Thoracic aorta (tissue), 2 donors: ENCODE measurements at places on chromosomes 11 and 22.

- DNase-seq, result no peak
These were observed 25.5 kb upstream of the MGAT3 start for GRCh38 chr22:39431216-39431801.

DNA sequence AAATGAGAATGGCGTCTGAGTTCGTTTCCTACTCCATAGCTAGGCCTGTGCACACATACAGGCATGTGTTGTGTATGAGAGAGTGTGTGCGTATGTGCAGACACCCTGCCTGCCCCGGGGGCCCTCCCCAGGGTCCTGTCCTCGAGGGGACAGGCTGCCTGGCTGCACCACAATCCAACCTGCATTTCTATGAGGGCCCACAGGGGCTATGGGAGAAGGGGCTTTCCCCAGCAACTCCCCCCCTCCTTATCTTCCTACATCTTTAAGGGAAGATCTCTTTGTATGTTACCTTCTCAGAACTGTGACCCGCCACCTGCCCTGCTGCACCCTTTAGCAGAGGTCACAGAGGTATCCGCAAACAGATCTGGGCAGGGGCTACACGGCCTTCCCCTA, 14.9 kb downstream of the ADORA2A start:
- DNase-seq, result no peak

- no peak for DNase-seq
These were observed 47.7 kb upstream of the SYT7 start for GRCh38 chr11:61628662-61628970.

- DNase-seq, result no peak
These were observed 281 bp downstream of the TSPAN18 start for GRCh38 chr11:44727114-44727372.

- DNase-seq, result no peak
These were observed 2.0 kb downstream of the KDM2A start for GRCh38 chr11:67120881-67121710.

DNA sequence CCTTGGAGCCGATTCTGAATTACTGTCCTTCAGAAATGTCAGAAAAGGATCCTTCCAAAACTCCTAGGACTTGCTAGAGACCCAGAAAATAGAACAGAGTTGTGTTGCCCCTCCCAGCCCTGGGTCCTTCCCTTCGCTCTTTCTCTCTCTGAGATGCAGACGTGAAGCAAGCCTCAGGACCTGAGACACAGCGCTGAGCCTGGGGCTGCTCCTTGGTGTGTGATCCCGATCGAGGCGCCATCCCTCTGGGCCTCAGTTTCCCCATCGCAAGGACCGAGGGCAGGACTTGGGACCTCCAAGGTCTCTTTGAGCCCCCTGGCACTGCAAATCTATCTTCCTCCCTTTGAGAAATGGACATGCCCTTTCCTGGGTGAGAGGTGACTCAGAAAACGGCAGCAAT, 533.5 kb downstream of the TBC1D22A start:
- no peak for DNase-seq

- no peak for DNase-seq
These were observed 63.6 kb upstream of the PPARA start for GRCh38 chr22:46086577-46087335.

DNA sequence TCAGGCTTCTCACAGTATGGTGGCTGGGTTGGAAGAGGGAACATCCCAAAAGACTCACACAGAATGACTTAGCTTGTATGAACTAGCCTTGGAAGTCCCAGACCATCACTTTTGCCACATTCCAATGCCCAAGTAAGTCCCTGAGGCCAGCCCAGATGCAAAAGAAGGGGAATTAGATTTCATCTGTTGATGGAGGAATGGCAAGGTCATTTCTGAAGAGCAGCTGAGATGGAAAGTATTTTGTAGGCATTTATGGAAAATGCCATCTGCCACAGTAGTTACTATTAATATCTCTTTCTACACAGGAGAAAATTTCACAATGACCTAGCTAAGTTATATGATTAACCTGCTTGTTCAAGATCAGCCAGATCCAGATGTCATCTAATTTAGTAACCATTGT, 58.8 kb downstream of the ENDOD1 start:
- DNase-seq, result no peak

GRCh38 chr11:76271068-76271467, 64.8 kb upstream of the WNT11 start:
- DNase-seq, result no peak

GRCh38 chr11:72102631-72102945, 509 bp downstream of the LAMTOR1 start:
- no peak for DNase-seq
